Cortex of kidney (tissue), 1 donor: ENCODE measurements at places on chromosomes 7 and 10.

DNA sequence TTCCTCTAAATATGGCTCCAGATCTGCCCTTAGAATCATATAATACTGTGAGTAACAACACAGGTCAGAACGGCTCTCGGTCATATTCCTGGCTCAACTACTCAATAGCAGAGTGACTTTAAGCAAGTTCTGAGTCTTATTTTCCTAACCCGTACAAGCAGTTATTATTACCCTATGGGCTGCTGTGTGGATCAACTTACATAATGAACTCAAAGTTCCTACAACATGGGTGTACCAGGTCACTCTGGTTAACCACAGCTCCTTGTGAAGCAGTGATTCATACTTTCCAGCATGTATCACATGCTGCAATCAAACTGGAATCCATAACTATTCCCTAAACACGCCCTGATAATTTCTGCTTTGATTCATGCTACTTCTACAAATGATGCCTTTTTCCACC lies 107.3 kb downstream of the LRRN3 start:
- no peak for DNase-seq

DNA sequence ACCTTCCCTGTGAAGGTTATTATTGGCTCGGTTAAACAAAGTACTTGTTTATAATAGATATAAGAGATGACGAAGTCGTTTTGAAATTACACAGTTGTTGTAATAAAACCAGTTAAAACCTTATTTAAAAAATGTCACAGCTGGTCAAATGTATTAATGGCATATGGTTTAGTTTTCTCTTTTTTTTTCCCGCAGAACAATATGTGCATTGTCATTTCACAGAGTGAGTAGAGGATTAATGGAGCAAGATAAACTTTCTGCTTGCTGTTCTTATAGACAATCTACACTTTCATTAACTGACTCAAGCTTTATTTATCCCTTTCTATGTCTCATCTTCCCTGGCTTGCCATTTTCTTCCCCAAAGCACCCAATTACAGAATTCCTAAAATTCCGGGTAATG lies 404.3 kb upstream of the NPVF start:
- no peak for DNase-seq

- no peak for DNase-seq
Measured at GRCh38 chr7:15508258-15508657, 53.6 kb downstream of the AGMO start.

DNA sequence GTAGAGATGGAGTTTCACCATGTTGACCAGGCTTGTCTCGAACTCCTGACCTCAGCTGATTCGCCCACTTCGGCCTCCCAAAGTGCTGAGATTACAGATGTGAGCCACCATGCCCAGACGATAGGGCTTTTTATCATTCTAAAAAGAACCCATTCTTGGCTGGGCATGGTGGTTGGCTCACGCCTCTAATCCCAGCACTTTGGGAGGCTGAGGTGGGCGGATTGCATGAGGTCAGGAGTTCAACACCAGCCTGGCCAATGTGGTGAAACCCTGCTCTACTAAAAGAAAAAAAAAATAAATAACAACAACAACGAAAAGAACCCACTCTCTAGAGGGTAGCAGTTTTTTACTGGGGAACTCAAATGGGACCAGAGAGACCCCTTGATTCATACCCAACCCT lies 112.7 kb downstream of the PLXDC2 start:
- DNase-seq = no peak

- DNase-seq = no peak
Measured at GRCh38 chr7:131553931-131554330, 2.5 kb downstream of the PODXL start.

DNA sequence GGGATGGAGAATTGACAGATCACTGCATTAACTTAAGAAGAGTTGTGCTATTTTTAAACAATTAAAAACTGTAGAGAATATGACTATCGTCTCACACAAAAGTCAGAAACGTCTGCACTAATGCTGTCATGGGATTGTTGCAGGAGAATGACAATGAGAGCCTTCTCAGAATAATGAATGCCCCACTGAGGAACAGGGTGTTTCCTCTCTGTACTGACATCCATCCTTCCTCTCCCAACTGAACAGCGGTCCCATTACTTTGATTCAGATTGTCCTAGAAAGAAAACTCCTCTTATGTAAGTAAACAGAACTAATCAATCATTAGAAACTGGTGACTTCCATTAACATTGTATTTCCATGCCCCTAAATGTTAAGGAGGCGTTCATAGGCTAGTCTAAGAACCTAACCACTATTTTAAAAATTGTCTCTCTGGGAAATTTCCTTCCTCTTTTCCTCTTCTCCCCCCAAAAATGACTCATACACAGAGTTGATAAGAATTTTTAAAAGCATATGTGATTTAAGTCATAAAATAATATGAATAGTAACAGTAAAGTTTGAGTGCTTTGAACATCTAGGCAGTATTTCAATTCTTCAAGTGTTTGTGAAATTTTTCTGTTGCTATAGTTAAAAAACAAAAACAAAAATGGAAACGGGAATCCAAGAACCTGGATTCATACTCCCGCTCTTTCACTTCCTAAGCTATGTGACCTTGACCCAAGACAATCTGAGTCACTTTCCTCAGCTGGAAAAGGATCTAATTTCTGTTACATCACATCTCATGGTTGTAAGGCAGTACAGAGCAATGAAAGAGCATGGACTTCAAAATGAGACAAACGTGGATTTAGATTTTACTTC lies 12.7 kb upstream of the MACC1 start:
- no peak for DNase-seq

DNA sequence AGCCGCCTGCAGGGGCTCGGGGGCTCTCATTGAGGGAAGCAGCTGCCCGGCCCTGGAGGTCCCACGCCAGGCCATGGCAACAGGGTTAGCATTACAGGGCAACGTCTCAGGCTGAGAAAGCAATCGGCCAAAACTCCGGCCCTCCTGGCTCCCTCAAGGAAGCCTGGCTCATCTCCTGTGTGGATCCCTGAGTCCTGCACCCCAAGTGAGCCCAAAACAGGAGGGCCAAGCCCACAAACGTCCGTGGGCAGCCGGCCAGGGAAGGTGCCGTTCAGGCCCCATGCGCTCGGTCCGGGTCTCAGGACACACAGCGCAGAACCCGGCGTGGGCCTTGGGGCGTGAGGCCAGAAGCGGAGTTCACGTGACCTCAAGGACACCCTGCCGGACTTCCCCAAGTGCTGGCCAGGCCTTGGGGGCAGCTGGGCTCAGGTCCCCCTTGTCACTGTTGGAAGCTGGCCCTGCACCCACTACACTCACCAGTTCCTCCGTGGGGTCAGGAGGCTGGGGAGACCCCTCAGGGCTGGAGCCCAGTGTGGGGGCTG lies 8.0 kb upstream of the PWWP2B start:
- DNase-seq = no peak

- DNase-seq = no peak
Measured at GRCh38 chr10:74766501-74766900, 59.9 kb upstream of the KAT6B start.

GRCh38 chr7:64839910-64840309 lies 45.7 kb downstream of the ZNF138 start:
- DNase-seq = no peak

DNA sequence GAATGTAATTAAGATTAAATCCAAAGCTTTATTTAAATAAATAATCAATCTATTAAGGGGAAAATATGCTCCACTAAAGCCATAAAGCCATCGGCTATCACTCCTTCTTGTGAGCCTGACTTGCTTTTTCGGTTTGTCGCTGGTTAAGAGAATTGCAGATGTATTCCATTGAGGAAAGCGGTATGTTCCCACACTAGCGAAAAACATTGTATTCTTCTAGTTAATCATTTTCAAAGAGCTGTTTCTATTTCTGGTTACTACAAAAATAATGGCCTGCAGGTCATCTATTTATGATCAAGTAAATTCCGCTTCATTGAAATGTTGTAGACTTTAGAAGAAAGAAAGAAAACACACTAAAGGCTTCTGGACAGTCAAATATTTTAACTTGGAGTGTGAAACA lies 173.4 kb downstream of the CACNB2 start:
- no peak for DNase-seq

- DNase-seq = peak; percentile 7
Measured at GRCh38 chr10:23344241-23344841, at the start of gene C10orf67. Gene C10orf67, minus strand, starts transcription at chr10:23344797. Its CDS starts 23 bp downstream, at chr10:23344774.

GRCh38 chr10:43594944-43595589 lies 11.2 kb upstream of the ZNF485 start:
- DNase-seq = no peak

DNA sequence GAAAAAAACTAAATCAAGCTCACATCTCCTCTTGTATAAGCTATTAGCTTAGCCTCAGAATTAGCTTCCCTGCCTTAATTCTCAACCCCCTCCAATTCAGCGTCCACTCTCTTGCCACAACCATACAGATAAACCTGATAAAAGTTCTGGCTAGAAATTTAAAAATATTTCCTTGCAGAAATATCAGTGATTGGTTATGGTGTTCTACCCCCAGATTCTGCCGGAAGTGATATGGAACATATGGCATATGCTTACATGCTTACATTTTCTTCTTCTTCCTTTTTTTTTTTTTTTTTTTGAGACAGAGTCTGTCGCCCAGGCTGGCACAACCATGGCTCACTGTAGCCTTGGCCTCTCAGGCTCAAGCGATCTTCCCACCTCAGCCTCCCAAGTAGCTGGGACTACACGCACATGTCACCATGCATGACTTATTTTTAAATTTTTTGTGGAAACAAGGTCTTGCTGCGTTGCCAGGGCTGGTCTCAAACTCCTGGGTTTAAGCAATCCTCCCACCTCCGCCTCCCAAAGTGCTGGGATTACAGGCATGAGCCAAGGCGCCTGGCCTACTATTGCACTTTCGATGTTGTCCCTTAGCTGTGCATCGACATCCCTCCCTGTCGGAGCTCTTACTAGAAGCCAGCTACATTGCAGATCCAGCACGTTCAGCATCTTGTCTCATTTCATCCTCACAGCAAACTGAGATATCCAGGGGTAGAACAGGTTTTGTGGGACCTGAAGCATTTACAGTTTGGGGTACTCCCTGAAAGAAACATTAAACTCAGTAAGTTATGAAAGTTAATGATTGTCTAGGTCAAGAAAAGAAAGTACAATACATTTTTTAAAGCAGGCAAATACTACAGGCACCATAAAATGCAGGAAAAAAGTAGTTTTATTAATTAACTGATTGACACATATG lies 205.6 kb upstream of the TCF7L2 start:
- DNase-seq = no peak

- DNase-seq = no peak
Measured at GRCh38 chr7:102978284-102978683, 65.5 kb downstream of the LRRC17 start.

DNA sequence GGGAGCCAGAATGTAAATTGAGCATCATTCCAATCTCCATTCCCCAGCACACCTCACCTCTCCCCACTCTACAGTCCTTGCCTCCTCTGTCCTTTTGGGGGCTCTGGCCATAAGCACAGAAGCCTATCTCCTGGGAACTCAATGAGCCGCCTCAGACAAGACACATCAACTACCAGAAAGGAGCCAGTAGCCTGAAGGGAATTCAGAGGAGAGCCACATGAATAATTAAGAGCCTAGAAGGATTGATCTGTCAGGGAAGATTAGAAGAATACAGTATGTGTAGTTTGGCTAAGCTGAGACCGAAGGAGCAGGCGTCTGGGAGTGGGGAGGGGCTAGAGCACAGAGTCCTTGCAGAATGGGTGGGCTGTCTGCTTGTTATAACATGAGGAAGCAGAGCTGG lies 31.2 kb downstream of the FRMD4A start:
- DNase-seq = no peak

DNA sequence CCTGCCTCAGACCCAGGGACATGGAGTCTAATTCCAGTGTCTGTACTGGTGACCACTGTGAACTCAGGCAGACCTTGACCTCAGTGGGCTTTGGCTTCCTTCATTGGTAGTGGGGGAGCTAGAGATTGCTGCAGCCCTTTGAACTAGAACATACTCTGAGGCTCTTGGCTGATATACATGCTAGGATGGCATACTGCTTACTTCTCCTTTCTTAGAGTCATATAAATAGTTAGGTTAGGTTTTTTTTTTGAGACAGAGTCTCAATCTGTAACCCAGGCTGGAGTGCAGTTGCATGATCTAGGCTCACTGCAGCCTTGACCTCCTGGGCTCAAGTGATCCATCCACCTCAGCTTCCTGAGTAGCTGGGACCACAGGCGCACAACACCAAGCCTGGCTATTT lies 49.7 kb downstream of the TMEM178B start:
- DNase-seq = no peak

- DNase-seq = no peak
Measured at GRCh38 chr7:124366118-124366517, 333.3 kb upstream of the TMEM229A start.

- no peak for DNase-seq
Measured at GRCh38 chr10:67666416-67667034, 29.5 kb downstream of the CTNNA3 start.

GRCh38 chr7:157667261-157667660 lies 330.5 kb downstream of the DNAJB6 start:
- no peak for DNase-seq

DNA sequence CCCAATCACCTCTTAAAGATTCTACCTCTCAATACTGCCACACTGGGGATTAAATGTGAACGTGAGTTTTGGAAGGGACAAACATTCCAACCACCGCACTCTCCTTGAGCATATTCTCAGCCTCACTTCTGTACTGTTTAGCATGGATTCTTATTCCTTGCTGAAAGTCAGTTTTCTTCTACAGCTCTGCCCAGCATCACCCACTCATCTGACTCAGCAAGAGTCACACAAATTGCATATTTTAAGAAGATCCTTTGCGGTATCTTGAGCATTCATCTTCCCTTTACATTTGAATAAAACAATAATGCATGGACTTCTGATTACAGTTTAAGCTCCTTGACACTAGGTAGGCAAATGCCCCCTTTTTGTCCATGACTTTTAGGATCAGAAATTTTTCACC lies 251.6 kb upstream of the MKLN1 start:
- no peak for DNase-seq

DNA sequence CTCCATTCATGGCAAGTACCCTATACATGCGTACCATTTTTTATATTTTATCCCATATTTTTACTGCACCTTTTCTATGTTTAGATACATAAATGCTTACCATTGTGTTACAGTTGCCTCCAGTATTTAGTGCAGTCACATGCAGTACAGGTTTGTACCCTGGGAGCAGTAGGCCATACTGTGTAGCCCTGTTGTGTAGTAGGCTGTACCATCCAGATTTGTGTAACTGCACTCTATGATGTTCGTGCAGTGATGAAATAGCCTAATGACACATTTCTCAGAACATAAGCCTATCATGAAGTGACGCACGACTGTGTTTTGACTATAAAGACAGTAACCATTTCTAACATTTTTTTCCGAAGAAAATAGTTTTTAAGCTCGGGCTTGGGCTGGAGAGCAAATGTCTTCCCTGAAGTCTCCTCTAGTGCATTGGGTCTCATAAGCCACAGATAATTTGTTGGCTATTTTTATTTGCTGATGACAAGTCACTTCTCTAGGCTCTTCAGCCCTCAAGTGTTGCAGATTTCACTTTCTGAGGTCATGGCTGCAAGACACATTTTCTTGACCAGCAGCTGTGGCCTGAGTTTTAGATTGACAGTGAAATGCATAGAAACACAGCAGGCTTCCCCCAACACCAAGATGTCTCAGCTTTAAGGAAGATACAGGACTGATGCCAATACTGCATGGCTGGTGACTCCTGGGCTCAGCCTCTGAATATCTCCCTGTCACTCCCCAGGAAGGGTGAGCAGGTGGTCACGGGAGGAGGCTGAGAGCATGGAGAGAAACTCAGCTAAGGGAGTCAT lies 26.9 kb downstream of the EPDR1 start:
- DNase-seq = no peak

GRCh38 chr7:139727151-139727705 lies 50.6 kb downstream of the HIPK2 start:
- DNase-seq = no peak
